Endothelial cell (in vitro differentiated cells): ENCODE measurements at places on chromosomes 4 and X.

- DNase-seq, result no peak
These were observed 17.1 kb upstream of the PCDH10 start for GRCh38 chr4:133131829-133132460.

GRCh38 chr4:175351473-175351872 lies 433.3 kb downstream of the ADAM29 start:
- DNase-seq, result no peak

DNA sequence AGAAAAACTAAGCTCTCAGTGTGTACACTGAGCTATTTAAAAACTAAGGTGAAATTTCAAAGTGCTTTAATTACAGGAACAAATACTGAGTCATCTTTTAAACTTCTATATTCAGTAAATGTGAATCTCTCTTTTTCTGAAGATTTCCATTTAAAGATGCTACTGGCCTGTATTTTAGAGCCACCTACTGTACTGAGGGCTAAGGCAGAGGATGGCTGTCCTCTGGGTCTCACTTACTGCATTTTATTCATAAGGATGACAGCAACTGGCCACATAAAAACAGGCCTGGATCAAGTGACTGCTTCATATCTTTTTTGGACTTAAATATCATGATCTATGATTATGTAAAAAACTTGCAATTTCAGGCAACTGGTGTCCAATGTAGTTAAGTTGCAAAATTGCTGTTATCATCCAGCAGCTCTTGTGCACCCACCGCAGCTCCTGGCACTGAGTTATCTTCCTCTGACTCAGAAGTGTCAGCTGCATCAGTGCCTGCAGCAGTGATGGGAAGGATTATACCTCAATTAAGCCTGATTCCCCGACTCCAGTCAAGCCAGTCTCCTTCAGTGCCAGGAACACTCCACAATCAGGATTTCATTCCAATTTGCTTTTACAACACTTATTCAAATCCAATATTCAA lies 1073.7 kb downstream of the PDHA2 start:
- DNase-seq, result no peak

DNA sequence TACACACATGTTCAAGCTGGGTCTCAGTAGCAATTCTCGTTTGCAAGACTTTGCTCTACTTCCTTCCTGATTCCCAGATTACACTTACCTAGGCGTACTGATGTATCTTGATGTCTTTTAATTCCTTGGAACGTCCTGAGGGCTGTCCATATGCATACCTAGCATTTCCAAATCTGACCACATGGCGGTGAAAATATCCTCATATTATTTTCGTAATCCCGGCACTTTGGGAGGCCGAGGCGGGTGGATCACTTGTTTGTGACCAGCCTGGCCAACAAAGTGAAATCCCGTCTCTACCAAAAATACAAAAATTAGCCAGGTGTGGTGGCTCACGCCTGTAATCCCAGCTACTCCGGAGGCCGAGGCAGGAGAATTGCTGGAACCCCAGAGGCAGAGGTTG lies 1786.3 kb upstream of the TENM3 start:
- DNase-seq, result no peak

GRCh38 chrX:15483891-15484290 lies 9.2 kb downstream of the PIR start:
- no peak for DNase-seq

DNA sequence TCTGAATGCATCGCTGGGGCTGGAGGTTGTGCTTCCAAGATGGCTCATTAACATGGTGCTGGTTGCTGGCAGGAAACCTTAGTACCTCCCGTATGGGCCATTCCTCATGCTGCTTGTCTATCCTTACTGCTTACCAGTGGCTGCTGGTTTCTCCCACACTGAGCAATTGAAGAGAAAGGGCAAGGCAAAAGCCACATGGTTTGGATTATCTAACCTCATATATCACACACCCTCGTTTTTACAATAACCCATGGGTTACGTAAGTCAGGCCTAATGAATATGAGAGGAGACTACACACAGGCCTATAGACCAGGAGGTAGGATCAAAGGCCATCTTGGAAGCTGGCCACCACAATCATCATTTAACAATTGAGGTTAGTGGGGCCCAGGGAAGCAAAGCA lies 141.8 kb upstream of the EDNRA start:
- DNase-seq, result no peak

- DNase-seq, result no peak
These were observed 135.4 kb downstream of the GUCY2F start for GRCh38 chrX:109346491-109346890.

GRCh38 chr4:37715889-37716402 lies 29.8 kb upstream of the RELL1 start:
- no peak for DNase-seq
